ENCODE measurements at places on chromosomes 11 and 22. TPM values are rescaled to one million over a fixed set of nuclear protein-coding genes. Genes with fewer than 3 reads are reported as not detected.

DNA sequence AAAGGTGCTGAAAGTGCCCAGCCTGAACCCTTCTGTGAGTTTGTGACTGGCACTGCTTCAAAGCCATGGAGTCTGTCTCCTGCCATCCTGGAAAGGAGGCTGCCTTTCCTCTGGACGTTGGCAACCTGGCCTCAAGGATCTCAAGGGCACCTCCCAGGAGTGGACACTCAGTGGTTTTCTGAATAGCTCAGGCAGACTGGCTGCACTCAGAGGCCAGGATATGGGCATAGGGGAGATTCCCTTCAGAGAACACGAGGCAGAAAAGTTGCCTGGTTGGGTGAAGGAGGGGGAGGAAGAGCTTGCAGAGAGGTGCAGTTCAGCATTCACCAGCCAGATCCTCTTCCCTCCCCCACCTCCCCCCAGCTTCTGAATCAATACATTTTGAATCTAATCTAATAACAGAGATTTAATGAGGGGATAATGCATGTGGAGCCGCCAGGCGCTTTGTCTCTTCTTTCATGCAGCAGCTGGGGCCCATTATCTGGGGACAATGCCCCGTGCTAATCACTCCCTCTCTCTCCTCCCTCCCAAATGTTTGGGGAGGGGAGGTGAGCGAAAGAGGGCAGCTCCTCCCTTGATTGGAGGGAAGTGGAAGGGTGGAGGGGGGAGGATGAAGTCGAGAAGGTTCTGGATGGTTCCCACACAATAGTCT lies 17.7 kb downstream of the HTR3A start:
- no peak for DNase-seq

DNA sequence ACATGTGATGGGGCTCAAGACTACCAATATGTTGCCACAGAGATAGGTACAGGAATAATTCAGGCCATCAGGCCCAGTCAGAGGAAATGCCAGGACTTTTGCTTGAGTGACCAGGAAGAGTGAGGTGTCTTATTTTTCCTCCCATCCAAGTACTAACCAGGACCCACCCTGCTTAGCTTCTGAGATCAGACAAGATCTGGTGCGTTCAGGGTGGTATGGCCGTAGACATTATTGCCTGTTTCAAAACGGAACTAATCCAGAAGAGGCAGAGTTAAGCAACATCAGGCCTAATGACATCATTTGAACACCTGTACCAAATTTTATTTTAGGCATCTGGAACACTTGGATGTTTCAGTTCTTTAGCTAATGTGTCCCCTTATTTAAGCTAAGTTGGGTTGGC lies 205.5 kb upstream of the POU2AF2 start:
- no peak for DNase-seq

DNA sequence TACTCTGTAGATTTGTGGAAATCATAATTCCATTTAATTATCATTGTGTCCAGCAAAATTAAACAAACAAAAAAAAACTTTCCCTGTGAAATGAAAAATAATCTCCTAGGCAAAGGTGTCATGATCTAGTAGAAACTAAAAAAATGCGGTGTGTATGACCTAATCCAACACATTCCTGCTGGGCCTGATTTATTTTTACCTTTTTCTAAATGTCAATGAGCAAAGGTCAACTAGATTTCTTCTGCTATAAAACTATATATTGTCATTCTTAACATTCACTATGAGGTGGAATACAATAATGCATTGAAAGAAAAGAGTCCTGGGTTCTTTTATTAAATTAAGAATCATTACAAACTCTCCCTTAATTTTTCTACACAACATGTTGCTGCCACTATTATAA lies 57.1 kb upstream of the MN1 start:
- no peak for DNase-seq

NXPE2 gene
- not detected for total RNA-seq

DNA sequence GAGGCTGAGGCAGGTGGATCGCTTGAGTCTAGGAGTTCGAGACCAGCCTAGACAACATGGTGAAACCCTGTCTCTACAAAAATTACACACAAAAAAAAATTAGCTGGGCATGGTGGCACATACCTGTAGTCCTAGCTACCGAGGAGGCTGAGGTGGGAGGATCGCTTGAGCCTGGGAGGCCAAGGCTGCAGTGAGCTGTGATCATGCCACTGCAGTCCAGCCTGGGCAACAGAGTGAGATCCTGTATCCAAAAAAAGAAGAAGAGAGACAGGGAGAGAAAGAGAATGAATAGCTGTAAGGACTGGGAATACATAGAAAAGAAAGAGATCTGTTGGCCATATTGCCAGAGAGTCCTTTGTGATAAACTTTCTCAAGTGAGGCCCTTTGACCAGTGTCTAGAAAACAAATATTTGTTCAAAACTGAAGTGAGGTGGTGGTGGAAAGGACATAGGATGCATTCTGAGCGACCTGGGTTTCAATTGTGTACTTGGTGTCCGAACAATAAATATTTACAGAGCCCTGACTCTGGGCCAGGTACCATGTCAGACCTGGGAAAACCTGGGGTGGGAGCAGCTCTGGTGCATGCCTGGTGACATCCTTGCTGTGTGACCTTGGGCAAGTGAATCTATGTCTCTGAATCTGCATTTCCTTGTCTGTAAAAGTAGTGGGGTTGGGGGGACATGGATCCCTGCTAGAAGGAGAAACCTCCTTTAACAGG lies 89.6 kb upstream of the CRYBB3 start:
- DNase-seq = no peak

DNA sequence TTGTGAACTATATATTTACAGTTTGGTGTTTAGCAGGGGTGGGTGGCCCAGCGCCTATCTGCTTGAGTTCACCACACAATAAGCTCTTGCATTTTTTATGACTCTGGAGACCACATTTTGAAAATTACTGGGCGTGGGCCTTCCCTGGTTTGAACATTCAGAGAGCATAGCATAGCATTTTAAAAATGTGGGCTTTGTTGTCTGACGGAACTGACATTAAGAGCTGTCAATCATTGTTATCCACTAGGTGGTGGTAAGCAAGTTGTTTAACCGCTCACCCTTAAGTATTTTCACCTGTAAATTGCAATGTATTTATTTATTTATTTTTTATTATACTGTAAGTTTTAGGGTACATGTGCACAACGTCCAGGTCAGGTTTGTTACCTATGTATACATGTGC lies 1.0 kb downstream of the NLRP14 start:
- DNase-seq = no peak

SCGB1D2 gene
- not detected for total RNA-seq

DNA sequence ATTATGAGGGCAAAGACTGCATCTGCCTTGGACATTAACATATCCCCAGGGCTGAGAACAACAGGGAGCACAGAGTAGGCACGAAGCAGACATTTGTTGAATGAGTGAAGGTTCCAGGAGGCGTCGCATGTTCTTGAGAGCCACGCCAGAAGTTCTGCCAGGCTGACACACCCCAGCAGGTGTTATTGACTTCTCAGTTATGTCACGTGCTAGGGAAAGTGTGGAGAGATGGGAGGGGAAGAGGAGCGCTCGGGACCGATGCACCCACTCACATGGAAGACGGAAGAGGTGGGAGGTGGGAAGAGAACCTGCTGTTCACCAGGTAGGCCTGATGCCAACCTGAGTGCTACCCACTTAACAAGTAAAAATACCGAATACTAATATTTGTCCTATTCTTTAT lies 232.8 kb downstream of the LARGE1 start:
- DNase-seq = no peak

GRAP2 gene
- not detected for total RNA-seq

- DNase-seq = peak; percentile 18
These were observed 2.5 kb downstream of the FCHSD2 start for GRCh38 chr11:73139476-73140198.

SAA2 gene
- total RNA-seq = 4.9 TPM

GRCh38 chr11:1773131-1773993 lies 9.6 kb upstream of the CTSD start:
- no peak for DNase-seq

TBX1 gene
- 7.4 TPM for total RNA-seq

IL17REL gene
- total RNA-seq = not detected

- DNase-seq = no peak
These were observed 119.0 kb downstream of the JRKL start for GRCh38 chr11:96508861-96509260.

DNA sequence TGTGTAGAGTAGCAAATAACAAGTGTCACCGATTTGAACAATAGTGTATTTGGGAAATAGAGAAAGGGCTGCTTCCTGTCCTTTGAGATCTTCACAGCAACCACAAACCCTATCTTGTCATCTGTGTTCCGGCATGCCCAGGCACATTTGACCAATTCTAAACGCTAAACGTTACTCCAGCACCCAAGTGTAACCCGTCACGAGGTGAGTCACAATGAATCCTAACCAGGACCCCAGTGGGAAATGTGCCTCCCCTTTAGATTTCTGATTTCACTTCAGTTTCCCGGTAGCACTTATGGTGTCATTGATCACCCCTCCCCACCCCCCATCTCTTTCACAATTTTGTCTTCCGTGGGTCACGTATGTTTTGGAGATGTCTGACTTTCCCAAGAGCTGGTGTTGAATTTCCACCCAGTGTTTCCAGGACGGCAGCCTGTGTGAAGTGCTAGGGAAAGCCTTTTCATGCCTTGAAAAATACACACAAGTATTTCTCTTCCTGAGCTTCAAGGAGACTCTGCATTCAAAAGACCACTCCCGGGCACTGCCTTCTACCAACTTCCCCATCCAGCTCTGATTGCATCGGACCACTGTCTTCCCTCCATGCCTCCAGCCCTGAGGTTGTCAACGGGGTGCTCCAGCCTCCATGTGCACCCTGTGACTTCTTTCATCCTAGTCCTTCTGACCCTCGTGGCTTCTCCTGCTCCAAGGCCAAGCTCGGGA lies 10.5 kb upstream of the C11orf24 start:
- DNase-seq = no peak

NADSYN1 gene
- 47.3 TPM for total RNA-seq

FAM83F gene
- total RNA-seq = not detected

SCT gene
- total RNA-seq = not detected

- no peak for DNase-seq
These were observed 541.9 kb upstream of the ANO5 start for GRCh38 chr11:21650961-21651360.

MMP13 gene
- total RNA-seq = 4.2 TPM

GRCh38 chr11:87063982-87064381 lies 26.2 kb downstream of the TMEM135 start:
- peak; percentile 9 for DNase-seq

DNA sequence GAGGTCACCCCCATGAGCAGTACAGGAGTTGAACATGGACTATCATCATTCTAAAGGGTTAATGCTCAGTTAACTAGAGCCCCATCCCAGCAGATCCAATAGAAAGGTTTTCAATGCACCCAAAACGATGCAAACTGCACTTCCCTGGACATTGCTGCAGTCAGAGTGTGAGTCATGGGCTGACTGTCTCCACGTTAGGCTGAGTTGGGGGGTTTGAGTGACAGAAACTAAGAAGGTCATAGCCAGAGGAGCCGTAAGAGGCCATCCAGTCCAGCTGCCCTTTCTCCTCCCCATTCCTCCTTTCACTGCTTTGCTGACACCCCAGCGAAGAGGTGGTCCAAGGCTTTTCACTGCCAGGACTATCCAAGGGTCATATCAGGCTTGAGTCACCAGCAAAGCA lies 10.5 kb upstream of the OR2AT4 start:
- DNase-seq = peak; percentile 65

- DNase-seq = no peak
These were observed 59.3 kb downstream of the GGTLC2 start for GRCh38 chr22:22703715-22704114.

DNA sequence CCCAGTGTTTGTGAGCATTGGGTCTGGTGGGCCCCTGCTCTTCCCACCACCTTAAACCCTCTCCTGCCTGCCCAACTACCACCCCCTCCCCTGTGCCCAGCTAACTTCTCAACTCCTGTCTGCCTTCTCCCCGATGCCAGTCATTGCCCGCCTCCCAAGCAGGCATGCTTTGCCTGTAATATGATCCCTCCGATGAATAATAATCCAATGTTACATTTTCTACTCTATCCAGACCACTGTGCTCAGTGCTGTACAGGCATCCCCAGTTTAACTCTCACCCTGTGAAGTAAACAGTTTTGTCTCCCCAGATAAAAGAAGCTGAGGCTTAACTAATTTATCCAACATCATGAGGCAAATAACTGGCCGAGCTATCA lies 35.5 kb upstream of the OLFML1 start:
- DNase-seq = no peak

DNA sequence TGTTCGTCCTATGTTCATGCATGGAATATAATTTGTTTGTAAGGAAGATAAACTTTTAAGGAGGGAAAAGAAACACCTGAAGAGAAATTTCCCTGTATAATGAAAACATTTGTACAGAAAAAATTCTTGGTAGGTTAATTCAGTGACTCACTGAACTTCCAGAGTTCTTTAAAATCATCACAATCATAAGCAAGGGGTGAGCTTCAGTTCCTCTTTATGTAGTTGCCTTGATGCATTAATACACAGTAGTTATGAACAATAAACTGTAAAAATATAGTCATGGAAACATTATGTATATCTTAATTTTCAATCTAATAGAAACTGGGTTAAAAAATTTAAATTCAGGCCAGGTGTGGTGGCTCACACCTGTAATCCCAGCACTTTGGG lies 1.1 kb upstream of the C11orf65 start:
- DNase-seq = no peak

DNA sequence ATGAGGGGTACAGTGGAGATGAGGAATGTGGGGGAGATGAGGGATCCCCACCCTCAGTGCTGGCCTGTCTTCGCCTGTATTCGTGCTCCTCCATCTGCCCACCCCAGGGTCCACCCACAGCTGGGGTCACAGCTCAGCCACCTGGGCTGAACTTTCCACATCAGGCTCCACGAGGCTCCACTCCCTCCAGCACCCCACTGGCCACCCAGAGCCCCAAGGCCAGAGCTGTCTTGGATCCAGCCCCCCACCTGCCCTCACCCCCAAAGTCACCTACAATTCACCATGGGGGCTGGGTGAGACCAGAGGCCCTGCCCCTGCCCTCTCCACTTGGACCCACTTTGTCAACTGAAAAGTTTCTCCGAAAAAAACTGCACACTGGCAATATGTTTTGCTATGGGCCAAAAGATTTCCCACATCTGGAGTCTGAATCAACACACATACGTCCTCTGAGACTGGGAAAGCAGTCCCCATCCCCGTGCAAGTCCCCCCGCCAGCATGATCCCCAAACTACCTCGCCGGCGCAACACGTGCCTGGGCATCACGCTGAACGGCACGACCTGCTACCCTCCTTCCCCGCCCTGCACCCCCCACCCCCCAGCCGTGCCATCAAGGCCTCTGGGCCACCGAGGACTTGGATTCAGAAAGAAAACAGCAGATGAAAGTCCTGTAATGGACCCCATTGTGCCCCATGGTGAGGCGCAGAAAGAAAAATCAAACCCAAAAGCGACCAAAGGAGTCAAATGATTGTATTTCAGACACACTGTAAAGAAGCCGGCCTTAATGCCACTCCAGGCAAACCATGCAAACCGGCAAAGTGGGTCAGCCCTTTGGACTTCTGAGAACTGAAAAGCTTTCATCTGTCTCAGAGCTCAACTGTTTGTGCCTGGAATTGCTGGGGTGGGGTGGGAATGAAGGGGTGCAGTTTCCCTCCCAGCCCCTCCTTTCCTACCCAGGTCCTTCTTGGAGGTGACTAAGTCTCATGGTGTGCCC lies 16.5 kb upstream of the GAL start:
- DNase-seq = no peak

TSPAN18 gene
- total RNA-seq = not detected

GRCh38 chr11:130416530-130416882 lies 11.9 kb downstream of the ADAMTS8 start:
- DNase-seq = no peak

GRCh38 chr11:58905721-58906547 lies 33.4 kb upstream of the GLYATL1 start:
- peak; percentile 30 for DNase-seq

CNGA4 gene
- 0.17 TPM for total RNA-seq
